ENCODE measurements at places on chromosomes 11 and 22. TPM values are rescaled to one million over a fixed set of nuclear protein-coding genes. Genes with fewer than 3 reads are reported as not detected.

DNA sequence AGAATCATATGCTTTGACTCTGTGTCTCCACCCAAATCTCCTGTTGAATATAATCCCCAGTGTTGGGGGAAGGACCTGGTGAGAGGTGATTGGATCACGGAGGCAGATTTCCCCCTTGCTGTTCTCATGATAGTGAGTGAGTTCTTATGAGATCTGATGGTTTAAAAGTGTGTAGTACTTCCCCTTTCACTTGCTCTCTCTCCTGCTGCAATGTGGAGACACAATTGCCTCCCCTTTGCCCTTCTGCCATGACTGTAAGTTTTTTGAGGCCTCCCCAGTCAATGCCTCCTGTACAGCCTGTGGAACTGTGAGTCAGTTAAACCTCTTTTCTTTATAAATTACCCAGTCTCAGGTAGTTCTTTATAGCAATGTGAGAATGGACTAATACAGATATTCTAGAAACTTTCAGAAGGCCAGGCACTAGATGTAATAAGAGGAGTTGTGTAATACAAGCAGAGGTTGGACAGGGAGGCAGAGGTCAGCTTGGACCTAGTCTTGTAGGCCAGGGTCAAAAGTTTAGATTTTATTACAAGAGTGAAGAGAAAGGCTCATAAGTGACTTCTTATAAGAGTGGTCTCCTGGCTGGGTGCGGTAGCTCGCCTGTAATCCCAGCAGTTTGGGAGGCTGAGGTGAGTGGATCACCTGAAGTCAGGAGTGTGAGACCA lies 9.3 kb upstream of the SERPING1 start:
- no peak for DNase-seq
- H3K4me3 ChIP-seq = no peak overlapping the region
- H3K27ac ChIP-seq = no peak overlapping the region
- no peaks in the 10 kb centered on the region for H3K36me3 ChIP-seq
- H3K4me1 ChIP-seq = no peaks in the 10 kb centered on the region

DNA sequence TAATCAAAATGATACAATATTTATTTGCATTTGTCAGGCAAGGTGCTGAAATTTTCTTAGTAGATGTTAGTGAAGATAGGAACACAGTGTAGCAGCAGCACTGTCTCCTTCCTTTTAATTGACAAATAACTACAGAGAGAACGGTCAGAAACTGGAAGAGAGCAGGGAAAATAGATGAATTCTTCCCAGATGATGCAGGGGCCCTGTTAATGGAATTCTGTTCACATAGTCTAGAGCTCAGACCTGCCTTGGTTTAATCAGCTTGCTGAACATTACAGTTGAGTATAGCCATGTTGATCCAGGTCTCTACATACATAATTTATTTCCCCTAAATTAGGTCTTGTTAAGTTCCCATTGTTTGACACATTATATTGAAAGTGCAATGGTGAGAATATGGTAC lies 127.4 kb downstream of the SLC17A6 start:
- H3K4me1 ChIP-seq = no peaks in the 10 kb centered on the region
- H3K27me3 ChIP-seq = no peaks in the 10 kb centered on the region
- DNase-seq = no peak

DNA sequence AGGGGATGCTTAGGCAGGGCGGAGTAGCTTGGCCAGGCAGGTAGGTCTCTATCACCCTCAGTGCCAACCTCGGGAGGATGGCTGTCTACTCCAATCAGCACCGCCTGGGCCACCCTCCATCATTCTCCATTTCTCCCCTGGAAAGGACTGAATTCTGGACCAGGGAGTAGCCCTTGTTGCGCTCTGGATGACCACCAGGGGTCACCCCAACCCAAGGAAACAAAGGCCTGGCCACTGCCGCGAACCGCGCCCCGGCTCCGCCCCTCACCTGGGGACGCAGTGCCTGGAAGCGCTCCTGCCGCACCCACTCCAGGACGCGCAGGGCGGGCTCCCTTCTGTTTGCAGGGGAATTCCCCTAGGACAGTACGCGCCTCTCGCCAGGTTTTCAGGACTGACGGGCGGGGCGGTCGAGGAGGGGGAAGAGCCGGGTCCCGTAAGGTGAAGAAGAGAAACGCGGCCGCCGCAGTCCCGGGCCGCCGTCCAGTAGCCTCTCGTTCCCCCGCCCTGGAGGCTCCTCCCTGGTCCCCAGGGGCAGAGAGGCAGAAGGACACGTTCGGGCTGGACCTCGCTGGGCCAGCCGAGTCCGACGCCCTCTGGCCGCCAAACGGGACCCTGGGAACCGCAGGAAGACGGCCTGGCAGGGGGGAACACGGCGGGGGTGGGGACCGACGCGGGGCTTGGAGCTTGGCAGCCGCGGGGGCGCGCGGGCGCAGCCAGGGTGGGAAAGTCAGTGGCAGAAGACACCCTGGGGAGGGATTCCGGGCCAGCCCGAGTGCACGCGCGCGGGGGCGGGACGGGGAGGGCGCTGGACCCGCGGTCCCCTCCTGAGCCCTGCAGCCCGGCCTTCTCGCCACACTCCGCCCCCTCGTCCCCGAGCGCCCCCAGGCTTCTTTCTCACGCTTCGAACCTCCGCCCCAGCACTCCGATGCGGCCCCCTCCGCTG lies 7.1 kb downstream of the SCN4B start:
- H3K4me1 ChIP-seq = peaks cover 29% of the 10 kb centered on the region
- H3K27ac ChIP-seq = no peak overlapping the region
- H3K4me3 ChIP-seq = peak overlapping the region; percentile 57
- DNase-seq = peak; percentile 93

Gene SNU13
- total RNA-seq = 159 TPM

GRCh38 chr11:119791701-119792151 lies 62.7 kb upstream of the NECTIN1 start:
- peak; percentile 38 for DNase-seq
- no peak overlapping the region for H3K27ac ChIP-seq
- no peaks in the 10 kb centered on the region for H3K27me3 ChIP-seq
- no peaks in the 10 kb centered on the region for H3K36me3 ChIP-seq

GRCh38 chr11:111367411-111368284 lies 11.4 kb downstream of the POU2AF1 start:
- no peak overlapping the region for H3K27ac ChIP-seq
- no peaks in the 10 kb centered on the region for H3K27me3 ChIP-seq
- no peaks in the 10 kb centered on the region for H3K36me3 ChIP-seq
- no peaks in the 10 kb centered on the region for H3K4me1 ChIP-seq

Gene TYR
- 29.9 TPM for total RNA-seq

DNA sequence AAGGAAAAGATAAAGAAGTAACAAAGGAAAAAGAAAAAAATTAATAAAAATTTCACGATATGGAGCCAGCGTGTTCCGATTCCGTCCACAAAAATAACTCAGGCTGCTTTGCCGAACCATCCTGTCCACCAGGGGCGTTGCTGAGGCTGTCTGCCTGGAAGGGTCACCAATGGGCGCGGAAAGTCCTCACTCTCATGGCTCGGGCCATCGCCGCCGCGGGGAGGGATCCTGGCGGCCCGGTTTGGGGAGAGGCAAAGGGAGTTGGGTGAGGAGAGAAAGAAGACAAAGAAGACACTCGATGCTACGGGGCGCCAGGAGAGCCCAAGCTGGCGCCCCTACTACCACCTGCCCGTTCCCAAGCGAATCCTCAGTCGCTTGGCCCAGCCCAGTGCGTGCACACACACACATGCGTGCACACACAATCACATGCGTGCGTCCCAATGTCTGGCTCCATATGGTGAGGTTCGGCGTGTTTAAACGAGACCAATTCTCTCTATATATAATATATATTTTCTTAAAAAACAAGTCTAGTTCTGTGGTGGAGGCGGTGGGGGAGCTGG lies 5.6 kb upstream of the PYGM start:
- no peak overlapping the region for H3K27ac ChIP-seq
- H3K27me3 ChIP-seq = no peaks in the 10 kb centered on the region
- no peak for DNase-seq
- H3K4me1 ChIP-seq = peaks cover 43% of the 10 kb centered on the region
- H3K36me3 ChIP-seq = peaks cover 79% of the 10 kb centered on the region
- no peak overlapping the region for H3K4me3 ChIP-seq

Gene OR8G5
- not detected for total RNA-seq

DNA sequence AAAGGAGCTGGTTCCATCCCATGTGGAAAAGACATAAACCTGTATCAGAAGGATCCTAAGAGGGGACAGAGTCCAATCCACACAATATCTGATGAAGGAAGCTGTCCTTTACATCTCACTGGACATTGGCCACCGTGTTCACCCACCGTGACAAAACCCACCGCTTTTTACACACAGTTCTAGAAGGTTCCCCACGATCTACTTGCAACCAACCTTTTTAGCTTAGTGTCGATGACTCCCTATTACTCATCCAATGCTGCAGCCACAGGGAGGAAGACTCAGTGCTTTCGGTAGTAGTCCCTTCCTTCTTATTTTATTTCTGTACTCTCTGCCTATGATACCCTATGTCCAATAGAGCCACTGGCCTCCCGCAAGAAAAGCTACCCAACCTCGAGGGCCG lies 65.4 kb downstream of the MAPK1 start:
- no peak overlapping the region for H3K27ac ChIP-seq
- H3K4me1 ChIP-seq = peaks cover 3% of the 10 kb centered on the region
- peaks cover 84% of the 10 kb centered on the region for H3K36me3 ChIP-seq
- DNase-seq = no peak
- H3K27me3 ChIP-seq = no peaks in the 10 kb centered on the region

Gene UBQLNL
- total RNA-seq = 0.26 TPM

Measured in suprapubic skin (tissue), 4 donors.